ENCODE measurements at places on chromosomes 3 and 15.
A peak's percentile ranks its signal among the peaks of the same experiment; 100 is the strongest.

GRCh38 chr3:114816052-114816451, 331.0 kb downstream of the ZBTB20 start:
- no peaks in the 10 kb centered on the region for H3K27me3 ChIP-seq
- no peak overlapping the region for H3K27ac ChIP-seq
- DNase-seq: no peak
- H3K36me3 ChIP-seq: no peaks in the 10 kb centered on the region
- H3K4me3 ChIP-seq: no peak overlapping the region
- H3K4me1 ChIP-seq: no peaks in the 10 kb centered on the region

- no peak overlapping the region for H3K4me3 ChIP-seq
- H3K27me3 ChIP-seq: no peaks in the 10 kb centered on the region
Observed at GRCh38 chr15:43406189-43406588, 35.3 kb downstream of the TUBGCP4 start.

GRCh38 chr3:152197937-152198336, 70.8 kb upstream of the MBNL1 start:
- no peak overlapping the region for H3K4me3 ChIP-seq
- no peaks in the 10 kb centered on the region for H3K27me3 ChIP-seq
- no peaks in the 10 kb centered on the region for H3K36me3 ChIP-seq
- DNase-seq: peak; percentile 23
- H3K4me1 ChIP-seq: peaks cover 17% of the 10 kb centered on the region
- H3K27ac ChIP-seq: peak overlapping the region; percentile 14

DNA sequence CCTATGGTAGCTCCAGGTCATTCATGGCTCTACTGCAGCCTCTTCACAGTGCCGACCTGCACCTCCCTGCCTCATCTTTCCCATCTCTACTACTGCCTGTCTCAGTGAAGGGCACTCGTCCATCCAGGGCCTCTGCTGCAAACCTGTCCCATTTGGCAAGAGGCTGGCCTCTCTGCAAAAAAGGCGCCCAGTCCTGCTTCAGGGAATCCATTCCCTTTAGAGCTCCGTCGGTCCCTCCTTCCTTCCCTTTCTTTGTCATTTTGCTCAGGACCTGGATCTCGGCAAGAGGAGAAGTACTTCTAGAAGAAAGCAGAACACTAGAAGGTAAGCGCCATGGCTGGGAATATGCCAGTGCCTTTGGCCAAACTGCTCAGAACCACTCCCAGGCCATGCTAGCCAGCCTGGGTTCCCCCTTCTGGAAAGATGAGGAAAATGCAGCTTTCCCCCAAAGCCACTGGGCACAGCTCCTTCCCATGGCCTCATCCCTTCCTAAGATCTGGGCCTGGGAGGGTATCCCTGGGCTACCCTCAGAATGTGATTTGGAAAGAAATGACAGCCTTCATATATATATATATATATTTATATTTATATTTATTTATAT, 6.4 kb upstream of the ISL2 start:
- H3K27me3 ChIP-seq: peaks cover 78% of the 10 kb centered on the region
- no peak overlapping the region for H3K27ac ChIP-seq
- H3K4me3 ChIP-seq: no peak overlapping the region
- no peaks in the 10 kb centered on the region for H3K36me3 ChIP-seq
- DNase-seq: no peak

DNA sequence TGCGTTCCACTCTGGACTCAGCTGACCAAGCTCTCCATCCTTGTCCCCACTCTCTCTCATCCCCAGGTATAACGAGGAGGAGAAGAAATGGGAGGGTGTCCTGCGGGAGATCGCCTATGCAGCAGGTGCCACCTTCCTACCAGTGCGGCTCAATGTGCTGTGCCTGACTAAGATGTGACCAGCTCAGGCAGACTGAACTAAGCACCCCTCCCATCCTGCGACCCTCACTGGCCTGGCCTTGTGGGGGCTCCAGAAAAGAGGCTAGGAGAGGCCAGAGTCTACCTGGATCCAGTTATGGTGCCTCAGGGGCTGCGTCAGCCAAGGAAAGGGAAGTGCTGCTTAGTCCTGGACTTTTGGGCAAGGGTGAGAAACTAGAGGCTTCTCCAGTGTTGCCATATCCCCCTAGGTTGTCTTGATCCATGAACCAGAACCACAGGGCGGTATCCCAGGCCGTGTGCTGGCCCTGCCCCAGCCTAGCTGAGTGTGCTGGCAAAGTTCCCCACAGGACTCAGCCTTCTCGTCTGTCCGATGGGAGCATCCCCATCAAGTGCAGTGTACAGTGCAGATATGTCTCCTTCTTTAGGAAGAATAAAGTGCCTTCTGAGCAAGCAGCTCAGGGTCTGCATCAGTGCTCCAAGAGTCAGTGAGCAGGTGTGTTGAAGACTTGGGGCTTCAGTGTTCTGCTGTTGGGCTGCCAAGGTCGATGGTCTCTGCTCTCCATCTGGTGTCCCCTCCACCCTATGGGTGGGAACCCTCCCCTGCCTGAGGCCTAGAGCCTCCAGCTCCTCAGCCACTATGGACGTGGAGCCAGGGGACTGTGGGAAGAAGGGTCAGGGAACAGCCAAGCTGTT, 6.7 kb downstream of the KLHL40 start:
- H3K27ac ChIP-seq: no peak overlapping the region
- no peak overlapping the region for H3K4me3 ChIP-seq
- H3K27me3 ChIP-seq: peaks cover 15% of the 10 kb centered on the region
- no peaks in the 10 kb centered on the region for H3K36me3 ChIP-seq
